Activated CD4-positive, alpha-beta memory T cell treated with anti-CD3 and anti-CD28 coated beads for 36 hours (primary cell): ENCODE measurements at places on chromosomes 11 and 22. TPM values are rescaled to one million over a fixed set of nuclear protein-coding genes. Genes with fewer than 3 reads are reported as not detected.
A peak's percentile ranks its signal among the peaks of the same experiment; 100 is the strongest.

Gene GNAZ
- total RNA-seq: 1.6 TPM

DNA sequence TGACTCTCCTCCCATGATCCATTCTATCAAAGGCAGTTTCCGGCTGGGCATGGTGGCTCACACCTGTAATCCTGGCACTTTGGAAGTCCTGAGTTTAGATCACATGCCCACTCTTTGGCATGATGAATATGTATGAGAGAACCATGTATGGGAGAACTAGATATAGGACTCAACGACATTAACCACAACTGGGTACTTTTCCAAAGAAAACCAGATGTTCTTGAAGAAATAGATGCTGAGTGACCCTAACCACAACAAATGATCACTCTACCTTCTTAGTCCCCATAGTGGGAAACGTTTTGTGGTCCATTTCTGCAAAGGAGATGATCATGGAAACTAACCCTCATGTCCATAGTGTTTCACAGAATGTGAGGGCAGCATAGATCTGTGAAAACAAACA is 13.6 kb downstream of the FJX1 start:
- no peaks in the 10 kb centered on the region for H3K4me1 ChIP-seq
- H3K36me3 ChIP-seq: no peaks in the 10 kb centered on the region
- DNase-seq: no peak

GRCh38 chr11:100719809-100720221 is 32.7 kb downstream of the ARHGAP42 start:
- H3K27ac ChIP-seq: no peak overlapping the region
- no peaks in the 10 kb centered on the region for H3K4me1 ChIP-seq
- H3K36me3 ChIP-seq: no peaks in the 10 kb centered on the region
- no peaks in the 10 kb centered on the region for H3K27me3 ChIP-seq
- no peak overlapping the region for H3K4me3 ChIP-seq
- no peak for DNase-seq

GRCh38 chr11:127255209-127255608 is 254.6 kb upstream of the KIRREL3 start:
- H3K27me3 ChIP-seq: no peaks in the 10 kb centered on the region
- no peak overlapping the region for H3K27ac ChIP-seq
- H3K36me3 ChIP-seq: no peaks in the 10 kb centered on the region
- no peak overlapping the region for H3K4me3 ChIP-seq
- DNase-seq: no peak

DNA sequence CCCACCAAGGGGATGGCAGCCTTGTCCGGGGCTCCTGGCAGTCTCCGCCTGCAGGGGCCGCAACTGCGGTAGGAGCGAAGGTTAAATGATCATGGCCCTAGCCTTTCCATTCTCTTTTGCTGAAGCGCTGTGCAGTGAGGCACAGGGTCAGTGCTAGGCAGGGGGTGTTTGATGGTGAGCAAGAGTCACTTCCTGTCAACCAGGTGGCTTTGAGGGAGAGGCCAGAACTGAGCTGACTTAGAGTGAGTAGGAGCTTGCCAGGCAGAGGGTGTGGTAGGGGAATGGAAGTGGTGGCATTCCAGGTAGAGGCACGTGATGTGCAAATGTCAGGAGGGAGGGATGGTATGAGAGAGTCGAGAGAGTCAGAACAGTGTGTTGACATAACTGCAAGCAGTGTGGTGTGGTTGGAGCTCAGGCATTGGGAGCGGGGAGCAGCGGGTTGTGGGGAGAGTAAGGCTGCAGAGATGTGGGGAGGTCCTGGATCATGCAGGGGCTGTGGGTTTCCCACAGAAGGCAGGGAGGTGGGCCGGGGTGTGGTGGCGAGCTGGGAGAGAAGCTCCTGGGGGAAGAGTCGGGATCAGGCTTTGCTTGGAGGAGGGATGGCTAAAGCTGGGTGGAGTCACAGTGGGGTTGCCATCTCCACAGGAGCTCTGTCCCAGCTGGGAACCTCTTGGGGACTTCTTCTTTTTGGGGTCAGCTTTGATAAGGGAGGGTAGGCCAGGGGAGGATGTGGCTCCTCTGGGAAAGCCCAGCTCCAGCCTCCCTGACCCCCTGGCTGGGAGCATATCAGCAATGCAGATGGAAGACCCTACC is 33.3 kb downstream of the AMPD3 start:
- DNase-seq: peak; percentile 39
- peaks cover 32% of the 10 kb centered on the region for H3K36me3 ChIP-seq
- peak overlapping the region; percentile 81 for H3K27ac ChIP-seq
- H3K27me3 ChIP-seq: no peaks in the 10 kb centered on the region
- peaks cover 24% of the 10 kb centered on the region for H3K4me1 ChIP-seq

GRCh38 chr11:60803273-60803936 is 18.3 kb downstream of the MS4A10 start:
- H3K27me3 ChIP-seq: peaks cover 14% of the 10 kb centered on the region
- H3K36me3 ChIP-seq: no peaks in the 10 kb centered on the region
- H3K27ac ChIP-seq: no peak overlapping the region
- no peak for DNase-seq
- H3K4me1 ChIP-seq: no peaks in the 10 kb centered on the region
- no peak overlapping the region for H3K4me3 ChIP-seq

- no peaks in the 10 kb centered on the region for H3K4me1 ChIP-seq
- H3K27ac ChIP-seq: no peak overlapping the region
- no peaks in the 10 kb centered on the region for H3K27me3 ChIP-seq
- H3K4me3 ChIP-seq: no peak overlapping the region
- peak; percentile 13 for DNase-seq
- H3K36me3 ChIP-seq: no peaks in the 10 kb centered on the region
These were observed 328.1 kb upstream of the MPPED2 start for GRCh38 chr11:30914143-30914762.

Gene MMP1
- not detected for total RNA-seq
